NCI-H1417 treated with DMSO at 0.1 percent for 48 hours (cell line): ENCODE measurements at places on chromosomes 6 and 20.

DNA sequence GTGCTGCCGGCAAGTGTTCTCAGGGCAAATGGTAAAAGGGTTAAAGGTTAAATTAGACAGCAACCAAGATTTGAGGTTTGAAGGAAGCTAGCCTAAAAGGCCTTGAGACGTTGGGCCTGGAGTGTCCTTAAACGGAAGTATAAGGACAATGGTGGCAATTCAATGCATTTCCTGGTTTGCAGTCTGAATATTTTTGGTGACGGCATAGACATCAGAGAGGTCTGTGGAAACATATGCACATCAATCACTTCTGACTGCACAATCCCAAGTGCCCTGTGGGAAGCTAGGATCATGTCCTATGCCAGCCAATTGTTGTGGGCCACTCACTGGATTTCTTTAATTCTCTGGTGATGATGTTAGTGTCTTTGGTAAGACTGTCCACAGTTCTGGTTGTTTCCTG is 25.7 kb upstream of the TUBB2A start:
- DNase-seq, result no peak

DNA sequence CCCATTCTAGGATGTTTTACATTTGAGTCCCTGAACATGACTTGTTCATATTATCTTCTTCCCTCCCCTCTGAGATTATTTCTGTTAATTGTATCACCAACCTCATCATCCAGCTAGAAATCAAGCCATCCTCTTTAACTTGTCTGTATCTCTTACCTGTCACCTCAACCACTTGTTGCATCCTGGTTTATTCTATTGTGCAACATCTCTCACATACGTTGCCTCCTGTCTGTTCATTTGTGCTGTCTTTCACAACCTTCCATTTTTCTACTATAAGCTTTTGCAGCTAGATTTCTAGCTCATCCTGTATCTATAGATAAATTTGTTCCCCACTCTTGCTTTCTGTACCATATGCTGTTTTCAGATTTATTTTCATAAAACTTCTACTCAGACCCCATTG is 183.7 kb downstream of the MCHR2 start:
- no peak for DNase-seq

GRCh38 chr6:81382852-81383251 is 369.6 kb downstream of the TENT5A start:
- no peak for DNase-seq

DNA sequence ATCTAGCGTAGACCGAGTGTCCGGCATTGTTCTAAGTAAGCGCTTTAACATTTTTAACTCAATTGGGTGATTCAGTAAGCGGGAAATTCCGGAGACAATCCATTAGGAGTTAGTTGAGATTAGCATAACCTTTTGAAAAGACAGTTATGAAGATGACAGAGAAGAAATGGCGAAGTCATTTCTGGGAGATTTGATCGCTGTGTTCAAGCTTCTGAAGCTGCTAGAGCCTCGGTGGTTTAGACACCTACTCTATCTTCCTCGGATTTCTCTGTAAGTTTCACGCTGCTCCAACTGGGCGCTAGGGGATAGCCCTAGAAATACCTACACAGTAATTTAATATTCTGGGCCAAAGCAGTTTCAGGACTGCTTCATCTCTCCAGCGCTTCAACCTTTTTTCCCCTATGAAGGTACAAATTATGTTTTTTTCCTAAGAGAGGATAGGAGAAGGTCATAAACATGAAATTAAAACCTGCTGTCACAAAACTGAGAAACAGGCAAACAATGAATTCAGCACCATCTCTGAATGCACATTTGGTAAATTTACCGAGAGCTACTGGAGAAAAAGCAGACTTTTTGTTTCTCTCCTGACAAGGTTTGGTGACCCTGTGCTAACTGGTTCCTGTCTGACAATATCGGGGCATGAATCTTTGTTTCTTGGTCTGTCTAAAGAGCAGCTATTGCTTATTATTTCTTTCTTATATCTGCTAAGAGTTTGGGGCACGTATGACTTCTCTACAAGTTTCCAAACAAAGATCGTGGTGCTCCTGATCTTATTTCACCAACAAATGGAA is 22.4 kb downstream of the ZNF311 start:
- DNase-seq, result no peak

DNA sequence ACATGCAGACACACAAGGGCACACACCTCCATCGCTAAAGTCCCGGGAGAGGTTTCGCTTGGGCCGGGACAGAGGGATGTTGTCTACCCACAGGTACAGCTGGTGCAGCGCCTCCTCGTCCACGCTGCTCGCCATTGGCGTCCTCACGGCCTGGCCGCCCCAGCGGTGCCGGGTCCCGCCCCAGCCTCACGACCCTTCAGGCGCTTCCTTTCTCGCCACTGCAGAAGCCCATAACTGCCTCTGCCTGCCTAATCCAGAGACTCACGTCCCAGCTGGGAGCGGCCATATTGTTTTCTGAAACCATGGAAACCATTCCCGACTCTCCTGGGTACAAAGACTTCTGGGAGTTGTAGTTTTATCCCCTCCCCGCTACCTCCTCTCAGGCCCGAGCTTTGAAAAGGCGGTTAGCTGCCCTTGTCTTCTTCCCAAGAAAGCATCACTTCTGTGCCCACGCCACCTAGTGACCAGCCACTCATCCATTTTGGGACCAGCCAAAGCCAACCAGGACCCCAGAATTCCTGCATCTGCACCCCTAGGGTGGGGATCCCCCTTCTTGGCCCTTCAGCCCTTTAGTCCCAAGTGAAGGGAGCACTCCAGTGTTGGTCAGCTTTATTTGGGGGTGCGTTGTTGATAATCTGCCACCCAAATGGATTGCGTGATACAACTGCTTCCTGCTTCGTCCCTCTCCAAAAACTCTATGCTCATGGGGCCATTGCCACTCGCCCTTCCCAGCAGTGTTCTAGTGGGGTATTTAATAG is at the start of gene SPEF1:
Gene SPEF1, minus strand, starts transcription at position 296 of the 758 bp plus-strand sequence. Its CDS starts 161 bp downstream, at position 135.
- DNase-seq, result peak; percentile 81

DNA sequence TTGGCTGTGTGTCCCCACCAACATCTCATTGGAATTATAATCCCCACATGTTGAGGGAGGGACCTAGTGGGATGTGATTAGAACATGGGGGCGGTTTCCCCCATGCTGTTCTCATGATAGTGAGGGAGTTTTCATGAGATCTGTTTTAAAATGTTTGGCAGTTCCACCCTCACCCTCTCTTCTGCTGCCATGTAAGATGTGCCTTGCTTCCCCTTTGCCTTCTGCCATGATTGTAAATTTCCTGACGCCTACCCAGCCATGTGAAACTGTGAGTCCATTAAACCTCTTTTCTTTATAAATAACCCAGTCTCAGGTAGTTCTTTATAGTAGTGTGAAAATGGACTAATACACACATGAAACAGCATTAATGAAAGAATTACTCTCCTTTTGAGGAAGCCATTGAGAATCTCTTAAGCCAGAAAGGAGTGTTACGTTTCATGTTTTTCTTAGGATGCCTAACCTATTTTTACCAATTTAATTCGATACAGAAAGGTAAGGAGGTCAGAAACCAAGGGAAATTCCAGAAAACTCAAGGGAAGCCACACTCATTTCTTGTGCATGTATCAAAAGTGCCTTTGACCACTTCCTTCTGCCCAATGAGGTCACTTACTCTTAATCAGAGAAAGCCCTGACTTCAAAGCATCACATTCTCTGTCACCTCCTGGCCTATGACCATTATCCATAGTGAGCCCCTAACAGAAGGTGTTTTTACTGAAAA is 24.7 kb upstream of the HINT3 start:
- DNase-seq, result no peak

DNA sequence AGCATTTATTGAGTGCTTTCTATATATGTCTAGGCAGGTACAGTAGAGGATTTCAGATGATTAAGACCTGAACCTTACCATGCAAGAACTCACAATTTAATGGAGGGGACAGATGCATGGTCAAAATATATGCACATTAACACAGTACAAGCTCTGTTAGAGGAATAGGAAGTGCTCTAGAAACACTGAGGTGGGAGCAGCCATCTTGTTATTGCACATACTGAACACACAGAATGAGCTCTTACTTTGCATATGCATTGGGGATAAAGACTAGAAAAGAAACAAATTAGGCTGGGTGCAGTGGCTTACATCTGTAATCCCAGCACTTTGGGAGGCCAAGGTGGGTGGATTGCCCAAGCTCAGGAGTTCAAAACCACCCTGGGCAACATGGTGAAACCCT is 438.3 kb downstream of the UTRN start:
- DNase-seq, result no peak

GRCh38 chr20:38272398-38272797 is 11.9 kb upstream of the KIAA1755 start:
- DNase-seq, result no peak

- no peak for DNase-seq
Observed at GRCh38 chr6:122620428-122620827, 10.2 kb downstream of the PKIB start.
